ENCODE measurements at places on chromosomes 11 and 22.

GRCh38 chr11:75639762-75640181 lies 29.1 kb downstream of the MAP6 start:
- DNase-seq: no peak

- DNase-seq: no peak
Measured at GRCh38 chr11:131749101-131749500, 378.7 kb downstream of the NTM start.

GRCh38 chr22:24518771-24519485 lies 23.8 kb downstream of the UPB1 start:
- DNase-seq: no peak

DNA sequence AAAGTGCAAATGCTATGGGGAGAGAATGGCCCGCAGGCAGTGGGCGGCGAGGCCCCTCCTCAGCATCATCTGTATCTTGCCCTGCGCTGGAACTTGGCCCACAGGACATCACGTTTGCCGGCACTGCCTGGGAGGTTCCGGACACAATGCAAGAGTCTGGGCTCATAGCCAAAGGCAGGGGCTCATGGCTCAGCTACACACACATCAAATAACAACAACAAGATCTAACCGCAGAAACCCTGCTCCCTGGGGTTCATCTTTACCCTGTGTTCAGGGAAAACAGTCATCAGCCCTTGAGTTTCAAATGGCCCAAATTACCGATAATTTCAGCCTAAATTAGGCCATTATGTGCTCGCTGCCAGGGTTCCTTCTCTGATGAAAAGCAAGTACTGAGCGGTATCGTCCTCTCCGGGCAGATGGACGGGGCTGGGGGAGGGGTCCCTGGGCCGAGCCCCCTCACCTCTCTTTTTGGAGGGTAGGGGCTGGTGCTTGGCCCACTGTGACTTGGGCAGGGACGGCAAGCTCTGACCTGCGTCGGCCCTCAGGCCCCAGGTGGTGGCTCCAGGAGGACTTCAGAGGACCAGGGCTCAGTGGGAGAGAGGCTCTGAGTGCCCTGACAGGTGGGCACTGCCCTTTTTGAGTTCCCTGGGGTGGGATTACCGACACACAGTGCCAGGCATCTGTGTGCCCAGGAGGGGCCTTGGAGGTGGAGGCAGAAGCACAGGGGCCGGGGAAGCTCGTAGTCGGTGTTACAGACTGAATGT lies 25.0 kb upstream of the GAL start:
- DNase-seq: no peak

DNA sequence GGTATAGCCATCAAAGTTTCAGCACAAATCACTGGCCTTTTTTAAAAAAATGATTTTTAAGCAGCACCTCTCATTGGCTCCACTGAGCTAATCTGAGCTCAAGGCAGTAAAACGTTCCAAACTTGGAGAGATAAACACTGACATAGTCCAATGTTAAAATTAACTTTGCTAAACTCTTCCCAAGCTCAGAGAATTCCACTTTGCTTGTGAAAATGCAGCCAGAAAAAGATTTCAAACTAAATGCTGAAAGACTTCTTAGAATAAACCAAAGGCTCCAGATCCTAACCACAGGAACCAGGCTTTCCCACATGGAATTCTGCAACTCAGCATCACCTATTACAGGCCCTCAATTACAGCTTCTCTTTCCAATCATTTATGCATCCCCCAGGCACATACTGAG lies 84.7 kb upstream of the GDPD4 start:
- no peak for DNase-seq

GRCh38 chr22:25970374-25970911 lies 198.8 kb upstream of the SEZ6L start:
- no peak for DNase-seq

GRCh38 chr11:131688048-131688693 lies 317.8 kb downstream of the NTM start:
- DNase-seq: no peak

GRCh38 chr11:60872124-60872960 lies 5.0 kb downstream of the ZP1 start:
- DNase-seq: no peak

- no peak for DNase-seq
Measured at GRCh38 chr22:39936523-39937145, 23.6 kb upstream of the TMA7B start.

GRCh38 chr11:122157653-122158161 lies 41.7 kb upstream of the BLID start:
- no peak for DNase-seq

- no peak for DNase-seq
Measured at GRCh38 chr11:110522471-110522870, 92.7 kb downstream of the FDX1 start.

DNA sequence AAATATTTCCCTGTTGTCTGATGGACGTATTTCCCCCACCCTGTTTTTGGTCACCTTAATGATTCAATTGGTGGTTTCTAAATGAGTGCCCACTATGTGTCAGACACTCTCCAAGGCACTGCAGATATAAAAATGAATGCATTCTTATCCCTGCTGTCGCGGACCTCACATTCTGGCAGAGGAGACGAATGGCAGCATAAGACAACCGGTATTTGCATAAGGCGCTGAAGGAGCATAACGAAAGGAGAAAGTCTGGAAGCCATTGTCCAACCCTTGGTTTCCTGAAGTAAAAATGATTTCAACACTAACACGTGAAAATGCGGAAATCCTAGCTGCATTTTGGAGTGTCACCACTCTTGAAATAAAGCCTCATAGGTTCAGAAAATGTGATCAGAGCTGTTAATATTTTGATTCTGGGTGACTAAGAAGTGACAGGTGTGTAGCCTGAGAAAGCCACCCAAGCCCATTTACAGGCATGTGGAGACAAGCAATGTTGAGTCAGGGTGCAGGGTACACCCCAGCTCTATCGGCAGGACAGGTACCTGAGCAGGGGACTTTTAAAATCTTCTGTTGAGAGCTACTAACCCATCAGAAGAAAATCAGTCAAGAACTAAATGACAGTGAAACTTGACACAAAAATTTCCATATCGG lies 10.1 kb upstream of the GAB2 start:
- peak; percentile 13 for DNase-seq

DNA sequence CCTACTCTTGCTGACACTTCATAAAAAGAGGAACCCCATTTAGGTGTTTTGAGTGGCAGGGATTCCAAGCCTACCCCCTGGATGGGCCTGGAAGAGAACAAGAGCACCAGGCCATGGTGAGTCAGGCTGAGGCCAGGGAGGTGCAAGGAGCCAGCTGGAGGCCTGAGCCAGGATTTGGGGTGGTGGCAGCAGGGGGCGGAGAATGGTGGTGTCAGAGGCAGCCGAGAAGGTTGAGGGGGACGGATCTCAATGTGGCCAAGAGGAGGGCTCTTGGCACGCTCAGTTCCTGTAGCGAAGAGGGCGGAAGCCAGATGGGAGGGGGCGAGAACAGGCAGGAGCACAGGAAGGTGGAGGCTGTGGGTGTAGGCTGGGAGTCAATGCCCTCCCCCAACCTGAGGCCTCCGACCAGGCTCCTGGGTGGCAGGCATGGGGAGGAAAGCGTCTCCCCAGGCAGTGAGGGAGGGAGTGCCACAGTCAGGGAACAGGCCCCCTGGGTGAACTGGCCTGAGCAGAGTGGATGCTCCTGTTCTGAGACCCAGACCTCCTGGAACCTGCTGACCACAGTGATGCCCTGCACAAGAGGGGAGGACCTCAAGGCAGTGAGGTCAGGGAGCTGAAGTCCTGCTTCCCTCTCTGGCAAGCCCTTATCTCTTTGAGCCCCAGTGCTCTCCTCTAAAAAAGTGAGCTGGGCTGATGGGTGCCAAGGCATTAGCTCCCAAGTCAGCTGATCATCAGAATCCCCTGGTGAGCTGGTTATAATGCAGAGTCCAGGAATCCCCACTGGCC lies 13.9 kb downstream of the RTN4RL2 start:
- peak; percentile 58 for DNase-seq

- no peak for DNase-seq
Measured at GRCh38 chr11:94771390-94771789, 3.2 kb downstream of the AMOTL1 start.

DNA sequence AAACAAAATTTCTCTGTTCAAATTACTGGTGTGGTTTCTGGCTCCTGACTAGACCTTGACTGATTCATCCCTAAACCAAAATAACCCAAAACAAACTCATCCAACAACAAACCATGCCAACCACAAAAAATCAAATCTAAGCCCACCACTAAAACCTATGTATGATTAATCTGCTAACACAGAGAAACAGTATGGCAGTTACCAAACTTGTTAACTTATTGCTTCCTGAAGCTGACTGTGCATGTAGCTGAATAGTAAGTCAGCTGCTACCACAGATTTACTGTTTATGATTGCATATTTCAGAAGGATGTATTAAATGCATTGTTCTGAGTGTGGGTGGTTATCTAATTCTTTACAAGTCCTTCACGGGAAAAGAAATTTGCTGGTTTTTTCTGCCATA lies 231.1 kb downstream of the SWAP70 start:
- DNase-seq: no peak

DNA sequence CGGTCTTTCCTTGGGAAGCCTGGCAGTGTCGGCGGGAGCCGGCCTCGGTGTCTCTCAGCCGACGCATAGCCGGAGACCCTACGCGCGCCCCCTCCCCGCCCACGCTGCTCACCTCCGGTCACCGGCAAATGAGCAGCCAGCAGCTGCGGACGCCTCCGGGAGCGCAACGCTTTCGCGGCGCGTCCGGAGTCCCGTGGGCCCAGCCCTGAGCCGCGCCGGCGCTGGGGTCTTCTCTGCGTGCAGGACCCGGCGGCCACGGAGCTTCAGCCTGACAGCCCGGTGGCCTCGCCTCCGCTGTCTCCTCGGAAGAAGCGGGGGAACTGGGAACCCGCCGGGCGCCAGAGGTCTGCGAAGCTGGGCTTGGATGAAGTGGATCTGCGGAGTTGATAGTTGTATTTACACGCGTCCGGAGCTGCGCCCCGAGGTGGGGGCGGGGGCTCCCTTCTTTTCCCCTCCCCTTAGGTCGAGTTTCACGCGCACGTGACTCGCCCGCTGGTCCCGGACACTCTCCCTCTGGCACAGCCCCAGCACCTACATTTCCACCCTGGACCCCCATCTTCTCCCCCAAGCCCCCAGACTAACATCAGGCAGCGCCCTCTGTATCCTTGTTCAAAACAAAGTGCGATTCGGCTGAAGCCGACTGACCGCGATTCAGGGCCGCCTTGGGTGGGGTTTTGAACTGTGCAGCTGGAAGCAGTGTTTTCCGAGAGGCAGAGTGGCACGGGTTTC lies at the start of gene SLC43A1:
TSS of gene SLC43A1 (minus strand) at position 371 of the 729 bp plus-strand sequence. CDS start 1,591 bp downstream, outside the sequence.
- DNase-seq: no peak

- DNase-seq: no peak
Measured at GRCh38 chr22:47355388-47355725, 592.9 kb downstream of the TBC1D22A start.

DNA sequence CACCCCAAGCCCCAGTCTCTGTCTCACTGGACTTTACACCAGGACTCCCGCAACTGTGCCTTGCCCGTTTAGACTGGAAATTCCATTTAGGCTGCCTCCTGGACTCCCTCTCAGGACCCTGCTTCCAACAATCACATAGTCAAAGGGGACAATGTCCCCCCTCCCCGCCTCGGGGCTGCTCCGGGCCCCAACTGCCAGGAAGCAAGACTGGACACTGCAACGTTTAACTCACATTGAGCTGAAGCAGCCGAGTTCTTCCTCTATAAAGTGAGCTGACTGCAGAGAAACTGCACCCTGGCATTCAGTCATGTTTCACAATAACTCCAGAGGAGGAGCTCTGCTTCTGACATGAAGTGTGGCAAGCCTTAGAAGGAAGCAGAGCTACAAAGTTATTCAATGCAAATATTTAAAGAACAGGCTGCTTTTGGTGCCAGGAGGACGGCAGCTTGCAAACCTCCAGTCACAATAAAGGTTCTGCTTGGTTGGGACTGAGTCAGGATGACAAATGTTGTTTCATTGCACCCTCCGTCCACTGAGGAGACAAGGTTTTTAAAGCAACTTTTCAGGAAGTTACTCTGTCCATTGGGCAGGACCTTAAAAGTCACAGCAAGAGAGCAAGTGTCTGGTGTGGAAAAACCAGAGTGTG lies 19.9 kb downstream of the PACSIN2 start:
- no peak for DNase-seq

- no peak for DNase-seq
Measured at GRCh38 chr22:26462051-26462450, 21.5 kb downstream of the HPS4 start.

DNA sequence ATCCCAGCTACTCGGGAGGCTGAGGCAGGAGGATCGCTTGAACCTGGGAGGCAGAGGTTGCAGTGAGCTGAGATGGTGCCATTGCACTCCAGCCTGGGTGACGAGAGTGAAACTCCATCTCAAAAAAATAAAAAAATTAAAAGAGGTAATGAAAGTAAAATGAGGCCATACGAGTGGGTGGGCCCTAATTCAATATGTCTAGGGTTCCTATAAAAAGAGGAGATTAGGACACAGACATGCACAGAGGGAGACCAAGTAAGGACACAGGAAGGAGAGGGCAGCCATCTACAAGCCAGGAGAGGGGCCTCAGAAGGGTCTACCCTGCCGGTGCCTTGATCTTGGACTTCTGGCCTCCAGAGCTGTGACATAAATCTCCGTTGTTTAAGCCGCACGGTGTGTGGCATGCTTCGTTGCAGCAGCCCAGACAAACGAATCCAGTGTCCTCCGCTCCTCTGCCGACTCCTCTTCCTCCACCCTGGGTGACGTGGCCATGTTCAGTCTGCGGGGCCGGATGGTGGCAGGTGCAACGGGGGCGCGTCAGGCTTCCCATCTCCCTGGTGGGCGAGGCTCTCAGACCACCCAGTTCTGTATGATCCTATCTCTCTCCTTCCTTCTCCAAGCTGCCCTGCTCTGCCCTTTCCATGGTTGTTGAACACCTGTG lies 51.6 kb upstream of the PARVG start:
- DNase-seq: no peak

GRCh38 chr22:23282516-23282915 lies 102.2 kb downstream of the BCR start:
- DNase-seq: no peak

- DNase-seq: no peak
Measured at GRCh38 chr22:46156031-46156430, 5.7 kb downstream of the PPARA start.

DNA sequence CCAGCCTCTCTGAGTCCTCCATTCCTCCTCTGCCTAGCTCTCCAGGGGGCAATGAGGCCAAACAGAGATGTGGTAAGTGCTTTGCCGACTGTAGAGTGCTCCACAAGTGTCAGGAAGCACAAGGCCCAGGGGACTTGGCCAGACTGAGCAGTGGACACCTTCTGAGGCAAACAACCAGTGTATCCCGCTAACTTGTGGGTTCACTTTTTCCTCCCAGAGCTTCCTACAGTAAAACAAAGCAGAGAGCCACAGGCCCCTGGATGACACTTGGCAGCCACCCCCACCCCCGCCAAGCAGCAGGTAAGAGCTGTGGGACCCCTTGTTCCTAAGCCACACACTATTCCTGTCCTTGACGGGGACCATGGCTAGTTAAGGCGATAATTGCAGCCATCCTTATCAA lies 160.9 kb downstream of the CACNA1I start:
- DNase-seq: no peak

GRCh38 chr11:82818409-82819043 lies 81.7 kb downstream of the PRCP start:
- no peak for DNase-seq

GRCh38 chr11:57502870-57503269 lies 12.6 kb downstream of the SLC43A1 start:
- no peak for DNase-seq
